ENCODE measurements at places on chromosomes 16 and 17.

GRCh38 chr16:87407511-87408112, 15.5 kb downstream of the MAP1LC3B start:
- DNase-seq = no peak

DNA sequence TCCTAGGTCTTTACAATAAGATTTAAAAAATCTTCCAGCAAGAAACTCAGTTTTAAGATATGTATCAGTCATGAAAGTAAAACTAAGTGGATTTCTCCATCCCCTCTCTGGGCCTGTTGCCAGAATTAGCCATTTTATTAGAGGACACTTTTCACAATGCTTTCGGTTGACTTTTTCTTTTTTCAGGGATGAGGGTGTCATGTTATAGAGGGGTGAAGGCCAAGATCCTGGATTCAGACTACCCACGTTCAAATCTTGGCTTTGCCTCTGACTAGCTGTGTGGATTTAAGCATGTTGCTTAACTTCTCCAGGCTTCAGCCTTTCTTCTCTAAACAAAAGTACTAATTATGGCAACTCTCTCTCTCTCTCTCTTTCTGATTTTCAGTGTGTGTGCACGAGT, 111.7 kb upstream of the COX10 start:
- DNase-seq = no peak

DNA sequence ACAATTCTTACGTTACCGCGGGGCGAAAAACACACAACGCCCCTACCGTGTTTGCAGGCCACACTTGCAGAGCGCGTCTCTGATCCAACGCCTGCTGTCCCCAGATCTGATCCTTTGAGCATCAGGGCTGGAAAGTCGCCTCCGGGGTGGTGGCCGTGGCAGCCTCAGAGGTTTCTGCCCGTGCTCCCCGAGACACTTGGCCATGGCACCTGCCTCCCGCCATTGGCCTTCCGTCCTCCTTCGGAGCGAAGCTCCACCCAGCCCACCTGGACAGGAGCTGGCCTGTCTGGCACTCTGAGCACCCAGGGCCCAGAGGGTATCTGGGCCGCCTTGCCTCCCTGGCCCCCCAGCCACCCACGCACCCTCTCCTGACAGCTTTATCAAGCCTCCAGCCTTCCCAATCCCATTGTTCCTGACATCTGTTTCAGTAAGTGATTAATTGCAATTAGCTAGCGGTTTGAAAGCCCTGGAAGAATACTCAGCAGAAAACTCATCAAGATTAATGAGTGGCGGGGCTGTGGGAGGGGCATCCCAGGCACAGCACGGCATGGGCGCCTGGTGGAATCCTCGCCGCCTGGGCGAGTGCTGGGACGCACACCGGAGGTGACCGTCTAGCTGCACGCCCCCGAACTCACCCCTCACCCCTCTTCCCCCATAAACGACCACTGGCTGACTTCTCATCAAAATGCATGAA, 181.5 kb upstream of the GSE1 start:
- DNase-seq = no peak

GRCh38 chr16:733382-734207, 6.7 kb downstream of the HAGHL start:
- no peak for DNase-seq

DNA sequence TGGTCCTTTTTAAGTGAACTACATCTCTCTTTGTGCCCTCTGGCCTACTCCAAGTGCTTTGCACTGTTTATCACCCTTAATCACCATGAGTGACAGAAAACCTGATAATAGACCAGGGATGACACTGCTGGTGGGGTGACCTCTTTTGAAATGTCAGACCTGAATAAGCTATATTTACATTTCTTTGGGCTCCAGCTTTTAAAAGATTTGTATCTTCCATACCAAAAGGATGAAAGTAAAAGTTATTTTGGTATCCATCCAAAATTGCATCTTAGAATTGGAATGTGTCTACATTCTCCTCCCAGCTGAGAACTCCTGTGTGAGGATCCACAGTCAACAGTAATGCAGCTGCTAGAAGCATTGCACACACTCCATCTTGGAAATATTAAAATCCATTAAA, 370.0 kb downstream of the CDH11 start:
- DNase-seq = no peak

Measured in midbrain (tissue), 1 donor.